ENCODE measurements at places on chromosomes 7 and 10. TPM values are rescaled to one million over a fixed set of nuclear protein-coding genes. Genes with fewer than 3 reads are reported as not detected.

- no peak overlapping the region for H3K4me3 ChIP-seq
- no peak for DNase-seq
- H3K27ac ChIP-seq, result no peak overlapping the region
- H3K36me3 ChIP-seq, result no peaks in the 10 kb centered on the region
- H3K4me1 ChIP-seq, result no peaks in the 10 kb centered on the region
Measured at GRCh38 chr7:78198756-78199155, 400.2 kb downstream of the PHTF2 start.

GRCh38 chr10:80619036-80619435, 81.3 kb downstream of the SH2D4B start:
- no peaks in the 10 kb centered on the region for H3K27me3 ChIP-seq
- H3K27ac ChIP-seq, result no peak overlapping the region
- no peak for DNase-seq
- H3K36me3 ChIP-seq, result no peaks in the 10 kb centered on the region

DNA sequence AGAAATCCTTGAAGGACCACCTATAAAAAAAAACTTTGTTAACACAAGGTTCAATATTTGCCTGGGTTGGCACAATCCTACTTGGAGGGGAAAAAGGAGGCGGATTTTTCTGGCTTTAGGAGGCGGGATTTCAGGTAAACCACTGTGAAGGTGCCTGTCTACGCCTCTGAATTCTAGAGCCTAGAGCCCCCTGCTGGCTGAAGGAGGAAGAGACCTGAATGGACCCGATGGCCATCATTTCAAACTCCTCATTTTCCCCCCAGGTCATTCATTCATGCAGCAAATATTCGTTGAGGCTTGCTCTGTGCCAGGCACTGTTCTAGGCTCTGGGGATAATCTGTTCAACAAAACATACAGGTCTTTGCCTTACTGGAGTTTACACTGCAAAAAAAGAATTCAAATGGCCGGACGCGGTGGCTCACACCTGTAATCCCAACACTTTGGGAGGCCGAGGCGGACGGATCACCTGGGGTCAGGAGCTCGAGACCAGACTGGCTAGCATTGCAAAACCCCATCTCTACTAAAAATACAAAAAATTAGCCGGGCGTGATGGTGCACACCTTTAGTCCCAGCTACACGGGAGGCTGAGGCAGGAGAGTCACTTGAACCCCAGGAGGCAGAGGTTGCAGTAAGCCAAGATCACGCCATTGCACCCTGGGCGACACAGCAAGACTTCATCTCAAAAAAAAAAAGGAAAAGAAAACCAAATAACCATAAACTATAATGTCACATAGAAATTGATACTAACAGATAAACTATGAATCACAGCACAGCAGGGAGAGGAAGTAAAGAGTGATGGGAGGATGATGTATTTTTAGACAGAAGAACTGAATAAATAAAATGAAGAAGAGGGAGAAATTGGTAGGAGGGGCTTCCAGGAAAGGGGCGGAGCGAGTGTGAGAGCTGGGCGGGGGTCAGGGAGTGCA, 90.1 kb upstream of the NFE2L3 start:
- H3K27me3 ChIP-seq, result peaks cover 10% of the 10 kb centered on the region
- H3K36me3 ChIP-seq, result no peaks in the 10 kb centered on the region
- peak; percentile 77 for DNase-seq
- H3K27ac ChIP-seq, result no peak overlapping the region
- no peak overlapping the region for H3K4me3 ChIP-seq
- H3K4me1 ChIP-seq, result no peaks in the 10 kb centered on the region

- no peaks in the 10 kb centered on the region for H3K27me3 ChIP-seq
- no peaks in the 10 kb centered on the region for H3K4me1 ChIP-seq
- H3K27ac ChIP-seq, result no peak overlapping the region
- H3K36me3 ChIP-seq, result no peaks in the 10 kb centered on the region
- H3K4me3 ChIP-seq, result no peak overlapping the region
- DNase-seq, result no peak
Measured at GRCh38 chr7:31304446-31304845, 36.1 kb downstream of the NEUROD6 start.

- H3K4me1 ChIP-seq, result peaks cover 18% of the 10 kb centered on the region
- no peak overlapping the region for H3K27ac ChIP-seq
- no peaks in the 10 kb centered on the region for H3K36me3 ChIP-seq
- peak; percentile 40 for DNase-seq
- H3K4me3 ChIP-seq, result no peak overlapping the region
Measured at GRCh38 chr7:2688409-2689342, 674 bp downstream of the AMZ1 start.

GRCh38 chr7:84002348-84002747, 192.2 kb downstream of the SEMA3A start:
- no peak overlapping the region for H3K27ac ChIP-seq
- no peaks in the 10 kb centered on the region for H3K36me3 ChIP-seq
- no peak overlapping the region for H3K4me3 ChIP-seq

The TFR2 gene
- 8.3 TPM for total RNA-seq

DNA sequence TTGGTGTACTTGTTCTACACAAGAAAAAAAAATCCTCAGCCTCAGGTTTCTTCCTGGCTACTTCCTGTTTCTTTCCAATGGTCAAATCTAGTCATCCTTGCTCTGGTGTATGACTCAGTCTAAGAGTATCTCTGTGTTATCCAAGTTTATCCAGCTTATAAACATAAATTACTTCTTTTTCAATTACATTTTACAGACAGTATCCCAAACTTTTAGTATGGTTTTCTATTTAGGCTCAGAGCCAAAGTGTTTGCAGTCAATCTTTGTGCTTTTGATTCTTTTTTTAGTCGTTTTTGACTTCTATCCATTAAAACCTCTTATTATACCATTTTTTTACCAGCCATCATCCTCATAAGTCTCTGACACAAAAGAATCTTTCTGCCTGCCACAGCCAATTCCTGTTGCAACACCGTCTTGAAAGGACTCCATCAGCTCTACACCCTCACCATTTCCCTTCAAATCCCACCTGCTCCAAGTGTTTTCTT, 294.6 kb downstream of the PTEN start:
- no peak overlapping the region for H3K4me3 ChIP-seq
- H3K4me1 ChIP-seq, result peaks cover 2% of the 10 kb centered on the region
- H3K27me3 ChIP-seq, result no peaks in the 10 kb centered on the region
- H3K36me3 ChIP-seq, result no peaks in the 10 kb centered on the region
- no peak for DNase-seq
- no peak overlapping the region for H3K27ac ChIP-seq

The FRAT2 gene
- 31.5 TPM for total RNA-seq

DNA sequence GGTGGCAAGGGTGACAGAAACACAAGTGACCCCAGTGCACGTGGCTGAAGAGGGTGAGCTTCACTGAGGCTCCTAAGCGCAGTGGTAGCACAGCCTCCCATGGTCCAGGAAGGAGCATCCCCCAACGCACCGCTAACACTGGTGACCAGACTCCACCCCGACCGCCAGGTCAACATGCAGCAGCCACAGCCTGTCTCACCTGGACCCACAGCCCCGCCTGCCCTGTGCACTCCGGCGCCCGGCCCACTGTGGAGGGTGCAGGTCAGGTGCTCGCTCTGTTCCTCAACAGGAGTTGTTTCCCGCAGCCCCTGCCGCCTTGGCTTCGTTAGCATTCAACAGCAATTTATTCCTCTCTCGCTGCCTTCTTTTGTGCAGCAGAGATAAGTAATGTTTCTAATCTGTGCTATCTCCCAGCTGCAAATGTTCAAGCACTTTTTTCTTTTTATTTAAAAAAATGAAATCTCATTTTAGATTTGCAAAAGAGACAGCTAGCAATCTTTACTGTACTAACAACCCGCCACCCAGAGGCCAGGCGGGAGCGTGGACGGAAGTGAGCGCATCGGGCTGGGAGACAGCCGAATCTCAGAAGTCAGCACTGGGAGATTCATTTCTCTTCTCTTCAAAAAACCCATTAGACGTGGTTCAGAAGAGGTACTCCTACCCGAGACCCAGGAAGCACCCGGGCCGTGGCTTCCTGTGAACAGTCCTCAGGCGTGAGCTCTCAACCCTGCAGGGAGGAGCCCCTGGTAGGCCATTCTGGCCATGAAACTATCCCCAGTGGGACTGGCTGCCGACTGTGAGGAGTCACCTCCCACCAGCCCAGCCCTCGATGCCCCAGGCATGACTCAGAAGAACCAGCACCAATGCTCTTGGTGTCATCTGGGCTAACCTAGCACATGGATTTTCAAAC, 133.4 kb downstream of the MAD1L1 start:
- peaks cover 55% of the 10 kb centered on the region for H3K4me1 ChIP-seq
- H3K27me3 ChIP-seq, result no peaks in the 10 kb centered on the region
- peak; percentile 67 for DNase-seq

The ASB10 gene
- total RNA-seq, result not detected

The SRRM3 gene
- total RNA-seq, result not detected

DNA sequence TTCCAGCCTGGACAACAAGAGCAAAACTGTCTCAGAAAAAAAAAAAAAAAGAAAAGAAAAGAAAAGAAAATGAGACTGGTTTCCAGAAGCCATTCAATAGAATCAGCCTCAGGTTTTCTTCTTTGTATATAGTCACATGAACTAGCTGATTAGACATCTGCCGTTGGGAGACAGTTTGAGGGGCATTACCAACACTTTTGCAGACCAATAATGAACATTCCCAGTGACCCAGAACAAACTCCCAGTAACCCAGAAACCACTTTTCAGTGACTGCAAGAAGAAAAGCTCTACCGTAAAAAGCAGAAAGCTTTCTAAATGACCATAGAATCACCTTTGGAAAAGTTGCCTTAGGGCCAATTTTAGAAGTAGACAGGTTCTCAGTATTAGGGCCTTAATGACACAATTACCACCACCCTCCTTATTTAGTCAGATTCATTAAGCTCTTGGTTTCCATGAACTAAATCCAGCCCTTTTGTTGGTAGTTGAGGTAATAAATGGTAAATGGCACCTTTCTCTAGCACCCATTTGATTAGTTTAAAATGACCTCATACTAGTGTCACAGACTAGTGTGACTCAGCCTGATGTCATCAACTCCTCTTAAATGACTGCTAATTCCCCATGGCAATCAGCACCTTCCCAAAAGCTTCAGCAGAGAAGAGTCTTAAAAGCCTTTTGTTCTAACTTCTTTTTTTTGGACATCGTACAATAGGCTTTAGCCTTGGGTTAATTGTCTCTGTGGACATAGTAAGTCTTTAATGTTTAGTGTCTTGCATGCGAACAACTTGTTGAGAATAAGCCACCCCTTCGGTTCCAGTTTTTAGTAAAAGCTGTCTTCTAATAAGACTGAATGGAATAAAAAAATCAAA, 33.6 kb upstream of the XRCC2 start:
- H3K4me1 ChIP-seq, result no peaks in the 10 kb centered on the region
- H3K27ac ChIP-seq, result no peak overlapping the region
- no peaks in the 10 kb centered on the region for H3K36me3 ChIP-seq
- H3K27me3 ChIP-seq, result no peaks in the 10 kb centered on the region
- DNase-seq, result no peak

The BMPR1A gene
- 15.9 TPM for total RNA-seq

DNA sequence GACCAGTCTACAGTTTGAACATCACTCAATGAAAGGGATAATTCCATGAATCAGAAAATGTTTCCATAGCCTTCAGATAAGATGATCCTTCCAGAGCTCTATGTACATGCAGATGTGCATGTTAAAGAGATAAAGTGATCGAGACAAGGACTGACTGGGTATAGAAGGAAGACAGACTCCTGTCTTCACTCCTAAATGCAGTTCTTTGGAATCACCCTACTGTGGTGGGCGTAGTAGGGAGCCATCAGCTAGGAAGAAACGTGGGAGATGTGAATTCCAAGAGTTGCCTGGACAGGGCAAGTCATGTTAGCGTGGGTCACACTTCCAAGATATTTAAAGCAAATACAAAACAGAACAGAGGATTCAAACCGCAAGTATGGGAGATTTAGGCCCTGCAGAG, 23.9 kb downstream of the LOXL4 start:
- H3K27me3 ChIP-seq, result no peaks in the 10 kb centered on the region
- no peak overlapping the region for H3K27ac ChIP-seq
- H3K4me1 ChIP-seq, result no peaks in the 10 kb centered on the region
- H3K4me3 ChIP-seq, result no peak overlapping the region

The GLI3 gene
- total RNA-seq, result not detected

The PRR15 gene
- total RNA-seq, result not detected

The TLL2 gene
- total RNA-seq, result 0.47 TPM

- no peaks in the 10 kb centered on the region for H3K36me3 ChIP-seq
- no peak for DNase-seq
Measured at GRCh38 chr10:125424191-125424847, 258.6 kb downstream of the TEX36 start.

The FAM13C gene
- total RNA-seq, result not detected

- H3K4me1 ChIP-seq, result no peaks in the 10 kb centered on the region
- H3K36me3 ChIP-seq, result no peaks in the 10 kb centered on the region
- H3K27me3 ChIP-seq, result no peaks in the 10 kb centered on the region
- no peak overlapping the region for H3K27ac ChIP-seq
Measured at GRCh38 chr7:99004216-99004615, 125.9 kb downstream of the TRRAP start.

DNA sequence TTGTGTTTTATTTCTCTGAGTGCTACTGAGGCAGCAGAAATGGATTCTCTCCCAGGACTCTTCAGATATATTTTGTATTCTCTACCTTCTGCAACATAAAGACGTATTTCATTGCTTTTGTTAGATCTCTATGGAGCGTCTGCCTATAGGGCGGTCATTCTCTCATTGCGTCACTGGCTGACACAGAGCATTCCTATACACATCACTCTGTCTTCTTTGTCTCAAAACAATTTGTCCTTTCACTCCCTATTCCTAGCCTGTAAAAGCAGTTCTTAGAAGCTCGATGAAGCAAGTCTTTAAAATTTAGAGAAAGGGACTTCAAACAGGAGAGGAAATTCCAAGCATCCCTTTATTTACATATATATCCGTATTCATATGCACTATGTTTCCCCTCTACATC, 120.6 kb downstream of the CPED1 start:
- H3K36me3 ChIP-seq, result no peaks in the 10 kb centered on the region
- no peak overlapping the region for H3K4me3 ChIP-seq
- no peak for DNase-seq
- H3K27ac ChIP-seq, result no peak overlapping the region

The ANXA8 gene
- not detected for total RNA-seq

The C10orf105 gene
- total RNA-seq, result not detected

The PNLIP gene
- total RNA-seq, result not detected

The OTUD1 gene
- 69.0 TPM for total RNA-seq

DNA sequence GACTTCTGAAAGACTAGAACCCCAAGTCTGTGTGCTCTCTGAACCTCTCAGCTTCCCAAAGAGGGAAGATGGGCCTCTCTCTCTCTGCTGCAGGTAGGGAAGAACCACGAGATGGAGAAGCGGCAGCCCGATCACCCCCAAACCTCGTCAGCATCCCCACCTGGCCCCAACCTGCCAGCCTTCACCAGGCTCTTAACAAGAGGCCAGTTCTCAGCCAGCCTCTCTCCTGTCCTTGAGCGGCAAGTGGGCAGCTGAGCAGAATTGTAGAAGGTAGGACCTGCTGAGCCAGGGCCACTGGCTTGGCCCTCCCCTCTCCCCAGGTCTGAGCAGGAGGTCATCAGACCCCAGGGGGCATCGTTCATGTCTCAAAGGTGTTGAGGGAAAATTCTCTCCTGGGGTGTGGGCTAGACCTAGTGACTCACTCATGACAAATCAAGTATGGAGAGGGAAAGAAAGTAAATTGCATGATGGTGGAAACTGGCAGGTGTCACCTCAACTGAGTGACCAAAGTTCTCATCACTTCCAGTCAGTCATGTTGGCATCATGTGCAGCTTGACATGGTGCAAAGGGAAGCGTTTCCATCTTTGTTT, 92.0 kb upstream of the GPR26 start:
- H3K4me1 ChIP-seq, result no peaks in the 10 kb centered on the region
- DNase-seq, result no peak
- H3K27ac ChIP-seq, result no peak overlapping the region
- peaks cover 14% of the 10 kb centered on the region for H3K27me3 ChIP-seq

GRCh38 chr7:27277628-27278027, 35.0 kb downstream of the EVX1 start:
- H3K27ac ChIP-seq, result no peak overlapping the region
- H3K4me1 ChIP-seq, result no peaks in the 10 kb centered on the region
- no peak overlapping the region for H3K4me3 ChIP-seq
- no peaks in the 10 kb centered on the region for H3K27me3 ChIP-seq

The GATA3 gene
- total RNA-seq, result 0.49 TPM

The FFAR4 gene
- total RNA-seq, result not detected
